Panc1 (cell line): ENCODE measurements at places on chromosomes 11 and 22.

DNA sequence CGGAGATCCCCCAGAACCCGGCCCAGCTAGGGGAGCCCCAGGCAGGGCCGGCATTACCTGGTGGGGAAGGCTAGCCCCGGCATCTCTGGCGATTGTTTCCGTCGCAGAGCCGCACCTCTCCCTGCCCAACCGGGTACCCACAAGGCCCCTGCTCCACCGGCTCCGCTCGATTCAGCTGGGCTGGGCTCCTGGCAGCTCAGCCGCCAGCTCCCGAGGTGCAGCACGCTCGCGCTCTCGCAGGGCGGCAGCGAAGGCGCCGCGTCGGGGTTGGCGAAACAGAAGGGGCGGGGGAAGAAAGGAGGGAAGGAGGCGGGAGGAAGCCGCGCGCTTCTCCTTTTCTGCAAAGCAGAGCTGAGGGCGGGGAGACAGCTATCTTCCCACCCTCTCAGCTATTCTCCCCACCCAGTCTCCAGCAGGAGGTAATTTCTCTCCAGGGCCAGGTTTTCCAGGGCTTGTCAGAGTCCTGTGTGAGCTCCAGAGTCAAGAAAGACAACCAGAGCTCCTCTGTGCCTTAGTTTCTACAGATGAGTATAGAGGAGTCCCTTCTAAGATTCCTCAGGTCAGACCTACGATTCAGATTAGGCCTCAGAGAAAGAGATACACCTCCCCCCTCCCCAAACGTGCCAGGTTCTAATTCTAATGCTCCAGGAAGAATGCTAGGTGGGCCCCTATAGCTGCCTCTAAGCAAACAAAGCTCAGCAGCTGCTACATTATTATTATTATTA lies 62.0 kb downstream of the PAK1 start:
- DNase-seq = no peak

DNA sequence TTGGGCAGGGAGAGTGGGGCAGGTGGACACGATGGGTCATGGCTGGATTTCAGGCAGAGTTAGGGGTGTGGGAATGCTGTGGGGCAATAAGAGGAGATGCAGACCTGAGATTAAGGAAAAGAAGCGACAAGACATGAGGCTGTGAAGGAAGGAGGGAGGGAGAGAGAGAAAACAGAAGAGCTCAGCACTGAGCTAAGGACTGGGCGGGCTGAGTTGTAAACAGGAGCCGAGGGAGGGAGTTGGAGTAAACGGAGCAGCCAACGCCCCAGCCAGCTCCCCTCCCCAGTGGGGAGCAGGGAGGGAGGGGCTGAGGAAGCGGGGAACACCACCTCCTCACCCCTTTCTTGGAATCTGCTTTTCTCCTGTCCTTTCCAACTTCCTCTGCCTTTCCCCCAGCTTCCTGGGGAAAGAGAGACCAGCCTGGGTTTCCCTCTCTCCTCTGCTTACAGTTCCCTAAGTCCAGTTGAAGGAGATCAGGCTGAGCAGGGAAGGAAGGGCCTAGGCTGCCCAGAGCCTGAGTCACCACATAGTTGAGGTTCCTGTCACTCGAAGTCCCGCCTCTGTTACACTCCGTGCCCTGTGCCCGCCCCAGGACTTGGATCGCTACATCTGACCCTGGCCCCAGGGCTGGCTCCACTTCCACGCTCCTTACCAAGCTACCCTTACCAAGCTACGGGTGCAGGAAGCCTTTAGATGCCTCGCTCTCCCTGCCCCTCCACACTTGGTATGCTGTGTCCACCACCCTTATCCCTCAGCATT lies 6.7 kb upstream of the AHNAK start:
- peak; percentile 87 for DNase-seq

GRCh38 chr11:110165039-110165925 lies 72.1 kb downstream of the ZC3H12C start:
- DNase-seq = no peak

GRCh38 chr11:57321388-57322255 lies 3.1 kb downstream of the TNKS1BP1 start:
- DNase-seq = no peak

DNA sequence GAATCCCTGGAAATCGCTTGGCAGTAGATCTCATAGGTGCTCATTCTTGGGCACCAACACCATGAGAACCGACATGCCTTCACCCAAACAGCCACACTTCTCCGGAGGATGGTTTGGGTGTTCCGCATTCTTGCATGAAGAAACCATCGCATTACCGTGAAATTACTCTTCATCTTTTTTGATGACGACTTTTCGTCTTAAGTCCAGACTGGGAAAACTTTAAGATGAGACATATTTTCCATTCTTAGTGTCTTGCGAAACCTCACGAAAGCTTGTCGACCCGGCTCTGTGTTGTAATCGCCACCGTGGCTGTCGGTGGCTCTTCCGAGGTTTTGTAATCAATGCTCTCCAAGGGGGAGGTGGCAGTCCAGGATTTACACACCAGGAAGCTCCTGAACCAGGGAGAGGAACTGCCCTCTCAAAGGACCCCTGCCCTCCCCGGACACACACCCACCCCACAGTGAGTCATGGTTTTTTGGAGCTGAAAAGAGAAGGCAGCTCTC lies 1.7 kb downstream of the TOM1 start:
- peak; percentile 30 for DNase-seq

DNA sequence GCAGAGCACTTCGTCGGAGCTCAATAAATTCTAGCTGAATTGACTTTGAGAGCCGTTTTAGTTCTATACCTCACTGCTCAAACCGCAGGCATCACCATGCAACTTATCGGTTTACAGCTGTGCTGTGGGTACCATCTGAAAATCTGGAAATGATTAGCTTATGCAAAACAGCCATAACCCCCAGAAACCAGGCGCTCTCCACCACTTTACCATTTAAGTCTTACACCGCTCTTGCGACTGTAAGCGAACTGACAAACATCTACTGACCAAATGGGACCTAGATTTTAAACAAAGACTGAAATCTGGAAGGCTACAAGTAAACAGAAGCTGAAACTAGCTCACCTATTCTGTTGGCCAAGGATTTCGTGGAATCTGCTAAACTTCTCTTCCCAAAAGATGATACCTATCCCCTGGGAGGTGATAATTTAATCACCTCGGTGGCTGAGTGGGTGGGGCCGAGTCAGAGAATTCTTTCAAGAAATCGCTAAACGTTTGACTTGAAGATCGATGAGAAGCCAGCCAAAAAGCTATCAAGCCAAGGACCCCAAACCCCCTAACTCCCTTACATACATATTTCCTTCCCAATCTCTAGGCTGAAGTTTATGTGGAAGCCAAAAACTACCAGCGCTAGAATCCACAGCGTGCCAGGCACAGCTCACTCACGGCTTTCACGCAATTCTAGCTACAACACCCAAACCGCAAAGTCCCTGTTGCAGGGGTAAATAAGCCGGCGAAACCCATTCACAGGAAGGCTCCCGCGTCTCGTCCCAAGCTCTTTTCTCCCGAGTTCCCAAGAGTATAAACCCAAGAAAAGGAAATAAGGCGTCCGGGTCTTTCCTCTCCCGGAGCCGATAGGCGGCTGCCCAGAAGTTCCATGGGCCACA lies 644 bp downstream of the SPTY2D1 start:
- DNase-seq = no peak

DNA sequence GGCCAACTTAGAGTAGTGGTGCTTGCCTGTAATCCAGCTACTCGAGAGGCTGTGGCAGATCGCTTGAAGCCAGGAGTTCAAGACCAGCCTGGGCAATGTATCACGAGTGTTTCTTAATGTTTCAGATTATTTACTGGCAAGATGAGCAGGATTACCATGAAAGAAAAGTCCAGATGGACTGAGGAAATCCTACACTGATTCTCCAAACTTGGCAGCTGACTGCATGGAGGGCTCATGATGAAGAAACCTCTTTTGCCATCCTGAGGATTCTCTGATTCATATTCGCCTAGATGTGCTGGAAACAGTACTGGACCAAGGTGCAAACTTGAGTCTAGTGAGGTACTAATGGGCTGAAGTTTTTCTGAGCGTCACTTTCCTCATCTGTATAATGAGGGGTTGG lies 2.8 kb upstream of the SIDT2 start:
- no peak for DNase-seq

DNA sequence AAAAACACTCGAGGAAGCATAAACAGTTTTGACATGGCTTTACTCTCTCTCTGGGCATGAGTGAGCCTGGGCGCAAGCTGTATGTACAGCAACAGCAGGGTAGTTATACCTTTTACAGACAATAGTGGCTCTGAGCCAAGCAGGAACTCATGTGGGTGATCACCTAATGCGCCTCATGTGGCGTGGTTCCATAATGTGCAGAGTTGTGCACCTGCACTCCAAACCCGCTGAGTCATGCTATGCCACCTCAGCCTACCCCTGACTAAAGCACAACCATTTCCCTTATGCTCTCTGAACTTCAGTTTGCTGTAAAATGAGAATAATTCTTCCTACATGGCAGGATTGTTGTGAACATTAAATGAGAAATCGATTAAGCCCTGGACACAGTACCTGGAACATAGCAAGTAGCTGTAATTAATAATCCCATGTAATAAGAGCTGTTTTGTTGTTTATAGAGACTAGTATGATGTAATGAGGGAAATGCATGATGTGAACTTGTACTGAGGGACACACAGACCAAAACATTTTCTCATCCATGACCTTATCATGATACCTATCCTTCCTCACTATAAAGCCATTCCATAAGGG lies 71.6 kb downstream of the CCDC34 start:
- DNase-seq = no peak

GRCh38 chr11:128890543-128891368 lies at the start of gene KCNJ5:
Gene KCNJ5 (plus strand): TSS chr11:128891356. CDS start chr11:128911274, 19,918 bp downstream.
- no peak for DNase-seq
